Stimulated activated naive CD4-positive, alpha-beta T cell treated with Interleukin-2 at 50 U/mL for 16 hours (primary cell): ENCODE measurements at places on chromosomes 1 and 21.
A peak's percentile ranks its signal among the peaks of the same experiment; 100 is the strongest.

- no peak for DNase-seq
These were observed 65.1 kb downstream of the GADD45A start for GRCh38 chr1:67749844-67750690.

- no peak for DNase-seq
These were observed 5.4 kb downstream of the JUN start for GRCh38 chr1:58778385-58779000.

DNA sequence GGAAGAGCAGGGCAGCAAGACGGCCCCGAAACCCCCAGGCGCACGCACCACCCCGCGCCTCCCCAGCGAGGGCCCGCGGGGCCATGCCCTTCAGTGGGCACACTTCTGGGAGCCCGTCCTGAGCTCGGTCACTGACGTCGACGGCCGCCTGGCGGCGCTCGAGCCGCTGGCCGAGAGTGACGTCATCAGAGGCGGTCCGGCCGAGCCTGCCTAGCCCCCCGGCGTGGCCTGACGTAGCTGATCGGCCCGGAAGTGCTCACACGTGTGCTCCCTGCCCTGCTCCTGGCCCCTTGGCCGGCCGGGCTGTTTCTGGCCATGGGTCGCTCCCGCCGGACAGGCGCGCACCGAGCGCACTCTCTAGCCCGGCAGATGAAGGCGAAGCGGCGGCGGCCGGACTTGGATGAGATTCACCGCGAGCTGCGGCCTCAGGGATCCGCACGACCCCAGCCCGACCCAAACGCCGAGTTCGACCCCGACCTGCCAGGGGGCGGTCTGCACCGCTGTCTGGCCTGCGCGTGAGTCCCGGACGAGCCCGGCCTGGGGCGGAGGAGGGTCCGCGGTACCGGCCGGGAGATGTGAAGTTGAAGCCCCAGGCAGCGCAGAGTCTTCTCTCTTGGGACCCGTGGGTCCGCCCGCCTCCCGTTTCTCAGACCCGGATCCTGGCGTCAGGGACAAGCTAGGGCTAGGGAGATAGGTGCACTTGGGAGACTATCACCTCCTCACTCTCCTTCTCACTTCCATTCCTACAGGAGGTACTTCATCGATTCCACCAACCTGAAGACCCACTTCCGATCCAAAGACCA, at the start of gene ZNF593:
Gene ZNF593, plus strand, starts transcription at position 240 of the 803 bp plus-strand sequence. Its CDS starts 76 bp downstream, at position 316.
- peak; percentile 79 for DNase-seq

DNA sequence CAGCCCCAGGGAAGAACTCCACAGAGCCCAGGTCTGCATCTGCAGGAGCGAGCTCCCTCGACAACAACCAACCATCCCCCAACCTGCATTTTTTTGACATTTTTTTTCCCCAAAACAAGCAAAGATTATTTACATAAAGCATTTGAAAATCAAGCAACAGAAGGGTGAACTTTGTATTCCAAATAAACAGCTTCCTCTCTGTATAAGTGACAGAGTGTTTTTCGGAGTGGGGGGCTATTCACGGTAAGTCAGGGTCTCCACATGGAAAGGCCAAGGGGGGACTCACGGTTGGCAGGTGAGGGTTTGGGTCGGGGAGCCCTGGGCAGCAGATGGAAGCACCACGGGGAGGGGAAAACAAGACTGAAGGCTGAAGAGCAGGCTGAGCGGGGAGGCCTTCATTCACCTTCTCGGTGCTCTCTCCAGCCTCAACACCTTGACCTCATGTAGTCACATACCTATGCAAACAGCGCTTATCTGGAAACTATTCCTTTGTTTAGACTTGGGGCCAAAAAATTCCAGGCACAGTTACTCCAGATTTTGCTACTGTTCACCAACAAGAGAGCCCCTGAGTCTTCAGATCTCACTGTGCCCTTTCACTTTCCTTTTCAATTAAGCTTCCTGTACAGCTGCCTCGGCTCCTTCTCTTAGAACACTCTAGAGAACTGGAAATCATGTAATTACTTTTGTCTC, 27.6 kb downstream of the C2CD2 start:
- DNase-seq = no peak

- no peak for DNase-seq
These were observed 9.5 kb upstream of the RPTN start for GRCh38 chr1:152168535-152168868.

- no peak for DNase-seq
These were observed 72.8 kb downstream of the XCL2 start for GRCh38 chr1:168470901-168471431.
